T-helper 9 cell (primary cell): ENCODE measurements at places on chromosomes 11 and 22.

DNA sequence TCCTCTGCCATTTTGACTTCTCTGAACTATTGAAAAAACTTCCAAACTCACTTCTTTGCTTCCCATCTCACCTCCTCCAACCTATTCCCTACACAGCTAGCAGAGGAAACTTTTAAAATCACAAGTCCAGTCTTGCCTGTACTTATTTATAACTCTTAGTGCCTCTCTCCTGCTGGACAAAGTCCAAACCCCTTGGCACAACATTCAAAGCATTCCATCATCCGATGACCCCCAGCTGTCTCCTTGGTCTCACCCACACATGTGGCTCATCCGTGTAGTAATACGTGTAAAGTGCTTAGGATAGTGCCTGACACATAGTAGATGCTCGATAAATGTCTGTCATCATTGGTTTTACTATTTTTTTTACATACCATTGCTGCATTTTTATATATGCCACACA, 101.4 kb downstream of the PARVA start:
- no peak for DNase-seq

- DNase-seq, result no peak
Measured at GRCh38 chr11:128493570-128493965, 93.8 kb downstream of the ETS1 start.

DNA sequence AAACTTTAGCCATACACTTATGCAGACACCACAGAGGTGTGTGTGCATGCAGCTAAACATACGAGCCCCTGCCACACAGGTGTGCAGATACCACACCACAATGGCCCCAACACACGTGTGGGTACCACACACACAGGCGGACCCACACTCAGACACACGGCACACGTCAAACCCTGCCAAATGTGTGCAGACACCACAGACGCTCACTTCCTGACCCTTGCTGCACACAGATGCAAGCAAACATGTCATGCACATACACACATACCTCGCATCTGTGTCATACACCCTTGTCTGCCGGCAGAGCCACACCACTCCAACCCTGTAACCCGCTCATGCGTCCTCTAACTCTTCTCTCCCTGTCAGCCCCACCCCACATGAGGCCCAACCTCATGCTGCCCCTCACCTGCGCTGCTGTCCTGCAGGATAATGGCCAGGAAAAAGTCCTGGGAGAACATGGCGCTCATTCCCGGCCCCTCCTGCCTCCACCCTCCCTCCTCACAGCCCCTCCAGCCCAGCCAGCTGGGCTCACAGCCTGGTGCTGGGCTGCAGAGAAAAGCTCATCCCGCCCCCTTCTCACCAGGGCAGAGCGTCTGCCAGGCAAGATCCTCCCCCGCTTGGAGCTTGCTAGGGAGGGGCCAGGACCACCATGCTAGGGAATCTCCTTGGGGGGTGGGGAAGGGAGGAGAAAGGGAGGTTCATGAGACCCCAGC, 14.2 kb downstream of the SMPD1 start:
- no peak for DNase-seq

GRCh38 chr22:49929211-49929979, 11.0 kb downstream of the CRELD2 start:
- peak; percentile 80 for DNase-seq

GRCh38 chr11:63770763-63771162, 2.2 kb upstream of the ZFTA start:
- no peak for DNase-seq

DNA sequence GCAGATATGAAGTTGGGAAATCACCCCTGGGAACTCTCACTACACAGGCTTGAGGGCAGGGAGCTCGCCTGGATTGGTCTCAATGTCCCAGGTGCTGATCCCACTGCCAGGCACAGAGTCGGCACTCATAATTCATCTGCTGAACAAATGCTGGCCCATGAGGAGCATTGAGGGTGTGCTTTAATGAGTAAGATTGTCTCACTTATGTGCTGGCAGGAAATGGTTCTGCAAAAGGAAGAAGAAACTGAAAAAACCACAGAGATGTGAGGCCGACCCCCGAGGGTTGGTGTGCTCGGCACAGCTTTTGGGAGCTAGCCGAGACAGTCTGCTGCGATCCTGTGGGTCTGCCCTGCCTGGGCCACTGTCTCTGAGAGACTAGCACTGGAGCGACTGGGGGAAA, 9.4 kb downstream of the PLAAT2 start:
- DNase-seq, result no peak

- no peak for DNase-seq
Measured at GRCh38 chr11:8056810-8057463, 24.1 kb upstream of the TUB start.
